ENCODE measurements at places on chromosomes 12 and 14.

- H3K27me3 ChIP-seq: peaks cover 15% of the 10 kb centered on the region
- H3K36me3 ChIP-seq: peaks cover 11% of the 10 kb centered on the region
- H3K4me3 ChIP-seq: no peak overlapping the region
- H3K4me1 ChIP-seq: no peaks in the 10 kb centered on the region
These were observed 971.3 kb upstream of the TMEM132C start for GRCh38 chr12:127295630-127296029.

DNA sequence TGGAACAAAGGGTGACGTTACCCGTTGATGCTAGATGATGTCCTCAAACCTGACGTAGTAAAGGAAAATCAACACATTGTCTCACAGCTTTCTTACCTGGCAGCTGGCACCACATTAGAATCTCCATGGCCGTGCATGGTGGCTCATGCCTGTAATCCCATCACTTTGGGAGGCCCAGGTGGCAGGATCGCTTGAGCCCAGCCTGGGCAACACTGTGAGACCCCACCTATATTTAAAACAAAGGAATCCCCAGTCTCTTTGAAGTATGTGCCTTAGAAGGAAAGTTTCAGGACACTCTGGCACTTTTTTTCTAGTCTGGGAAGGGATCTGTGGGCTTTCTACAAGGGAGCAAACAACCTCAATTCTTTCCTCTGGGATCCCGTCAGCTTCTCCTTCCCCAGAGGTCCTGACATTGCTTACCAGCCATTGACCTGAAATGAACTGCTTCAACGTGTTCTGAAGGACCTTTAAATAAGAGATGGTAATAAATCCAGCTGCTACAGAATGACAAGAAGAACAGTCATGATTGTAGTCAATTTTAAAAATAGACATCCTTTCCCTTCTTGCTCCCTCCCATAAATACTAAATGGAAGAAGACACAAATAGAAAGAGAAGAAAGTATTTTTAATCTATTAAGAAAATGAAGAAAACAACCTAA, 33.7 kb upstream of the TTC7B start:
- peaks cover 25% of the 10 kb centered on the region for H3K4me1 ChIP-seq
- H3K27ac ChIP-seq: peak overlapping the region; percentile 99
- H3K4me3 ChIP-seq: no peak overlapping the region
- DNase-seq: no peak
- peaks cover 5% of the 10 kb centered on the region for H3K36me3 ChIP-seq
- peaks cover 9% of the 10 kb centered on the region for H3K27me3 ChIP-seq

GRCh38 chr12:113098441-113099028, 37.0 kb downstream of the RASAL1 start:
- H3K4me1 ChIP-seq: peaks cover 17% of the 10 kb centered on the region
- DNase-seq: peak; percentile 82
- no peak overlapping the region for H3K4me3 ChIP-seq
- peaks cover 8% of the 10 kb centered on the region for H3K27me3 ChIP-seq

DNA sequence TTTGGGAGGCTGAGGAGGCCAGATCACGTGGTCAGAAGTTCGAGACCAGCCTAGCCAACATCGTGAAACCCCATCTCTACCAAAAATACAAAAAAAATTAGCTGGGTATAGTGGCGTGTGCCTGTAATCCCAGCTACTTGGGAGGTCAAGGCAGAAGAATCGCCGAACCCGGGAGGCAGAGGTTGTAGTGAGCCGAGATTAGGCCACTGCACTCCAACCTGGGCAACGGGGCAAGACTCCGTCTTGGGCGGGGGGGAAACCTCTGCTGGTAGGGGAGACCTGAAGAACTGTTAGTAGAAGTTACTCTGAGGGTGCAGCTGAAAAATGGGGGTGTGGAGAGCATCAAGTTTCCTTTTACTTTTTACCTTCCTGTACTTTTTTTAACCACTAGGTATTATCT, 2.2 kb upstream of the LRP1 start:
- H3K27ac ChIP-seq: no peak overlapping the region
- H3K27me3 ChIP-seq: peaks cover 4% of the 10 kb centered on the region
- no peaks in the 10 kb centered on the region for H3K36me3 ChIP-seq
- no peak overlapping the region for H3K4me3 ChIP-seq

DNA sequence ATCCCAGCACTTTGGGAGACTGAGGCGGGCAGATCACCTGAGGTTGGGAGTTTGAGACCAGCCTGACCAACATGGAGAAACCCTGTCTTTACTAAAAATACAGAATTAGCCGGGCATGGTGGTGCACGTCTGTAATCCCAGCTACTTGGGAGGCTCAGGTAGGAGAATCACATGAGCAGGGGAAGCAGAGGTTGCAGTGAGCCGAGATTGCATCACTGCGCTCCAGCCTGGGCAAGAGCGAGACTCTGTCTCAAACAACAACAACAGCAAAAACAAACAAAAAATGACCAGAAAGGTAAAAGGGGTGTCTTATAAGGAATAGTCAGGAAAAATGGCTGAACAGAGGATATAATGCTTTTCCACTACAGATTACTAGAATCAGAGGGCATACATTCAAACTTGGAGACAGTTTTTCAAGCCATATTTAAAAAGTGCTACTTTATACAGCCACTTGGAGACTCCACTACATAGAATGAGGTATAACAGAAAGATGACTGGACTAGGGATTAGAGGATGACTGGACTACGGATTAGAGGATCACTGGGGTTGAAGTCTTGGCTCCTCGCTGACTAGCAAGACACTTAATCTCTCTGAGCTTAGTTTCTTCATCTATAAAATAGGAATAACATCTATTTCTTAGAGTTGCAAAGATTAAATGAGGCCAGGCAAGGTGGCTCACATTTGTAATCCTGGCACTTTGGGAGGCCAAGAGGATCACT, 4.9 kb upstream of the CS start:
- no peak overlapping the region for H3K27ac ChIP-seq
- peaks cover 12% of the 10 kb centered on the region for H3K36me3 ChIP-seq
- DNase-seq: no peak
- peaks cover 7% of the 10 kb centered on the region for H3K4me1 ChIP-seq
- H3K4me3 ChIP-seq: no peak overlapping the region
- H3K27me3 ChIP-seq: peaks cover 4% of the 10 kb centered on the region

GRCh38 chr12:122354958-122355641, 67.4 kb downstream of the CLIP1 start:
- peaks cover 6% of the 10 kb centered on the region for H3K27me3 ChIP-seq
- H3K27ac ChIP-seq: peak overlapping the region; percentile 30
- peak overlapping the region; percentile 31 for H3K4me3 ChIP-seq
- peaks cover 8% of the 10 kb centered on the region for H3K4me1 ChIP-seq

GRCh38 chr14:33534632-33535031, 416.2 kb downstream of the EGLN3 start:
- H3K27ac ChIP-seq: no peak overlapping the region
- H3K36me3 ChIP-seq: no peaks in the 10 kb centered on the region
- H3K4me3 ChIP-seq: no peak overlapping the region
- no peak for DNase-seq

DNA sequence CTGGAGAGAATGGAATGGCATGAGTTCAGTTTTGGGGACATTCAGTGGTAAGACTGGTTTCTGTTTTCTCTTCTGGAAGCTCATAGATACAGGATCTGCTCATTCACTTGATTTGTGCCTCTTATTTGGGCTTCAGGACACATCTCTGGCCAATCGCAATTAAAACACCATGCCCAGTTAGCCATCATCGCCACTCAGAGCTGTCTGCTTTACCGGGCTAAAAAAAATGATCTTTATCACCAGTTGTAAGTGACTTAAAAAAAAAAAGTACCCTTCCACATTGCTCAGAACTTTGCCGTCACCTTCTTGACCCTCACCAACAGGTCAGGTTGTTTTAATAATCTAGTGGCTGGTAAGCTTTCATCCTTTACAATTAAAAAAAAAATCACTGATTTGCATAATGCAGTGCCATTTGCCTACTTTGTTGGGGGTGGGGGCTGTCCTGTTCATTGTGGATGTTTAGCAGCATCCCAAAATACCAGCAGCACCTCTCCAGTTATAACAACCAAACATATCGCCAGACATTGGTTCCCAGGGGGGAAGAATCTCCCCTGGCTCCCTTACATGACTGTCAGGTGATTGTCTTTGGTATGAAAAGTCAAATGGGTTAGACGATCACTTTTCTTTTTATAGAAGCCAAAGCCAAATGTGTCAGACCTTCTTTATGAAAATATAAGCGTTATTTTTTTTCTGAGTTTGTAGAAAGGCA, 150.1 kb downstream of the PRKCH start:
- DNase-seq: no peak
- no peak overlapping the region for H3K4me3 ChIP-seq
- peaks cover 50% of the 10 kb centered on the region for H3K4me1 ChIP-seq
- H3K27me3 ChIP-seq: peaks cover 7% of the 10 kb centered on the region

DNA sequence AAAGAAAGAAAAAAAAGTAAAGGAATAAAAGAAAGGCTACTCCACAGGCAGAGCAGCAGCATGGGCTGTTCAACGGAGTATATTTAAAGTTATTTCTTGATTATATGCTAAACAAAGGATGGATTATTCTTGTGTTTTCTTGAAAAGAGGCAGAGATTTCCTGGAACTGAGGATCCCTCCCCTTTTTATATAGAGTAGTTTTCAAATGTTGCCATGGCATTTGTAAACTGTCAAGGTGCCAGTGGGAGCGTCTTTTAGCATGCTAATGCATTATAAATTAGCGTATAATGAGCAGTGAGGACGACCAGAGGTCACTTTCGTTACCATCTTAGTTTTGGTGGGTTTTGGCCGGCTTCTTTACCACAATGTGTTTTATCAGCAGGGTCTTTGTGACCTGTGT, 383.0 kb downstream of the PCNX1 start:
- no peaks in the 10 kb centered on the region for H3K36me3 ChIP-seq
- H3K4me1 ChIP-seq: no peaks in the 10 kb centered on the region
- no peak for DNase-seq
- no peak overlapping the region for H3K4me3 ChIP-seq
- peaks cover 2% of the 10 kb centered on the region for H3K27me3 ChIP-seq

- H3K27ac ChIP-seq: no peak overlapping the region
- peaks cover 9% of the 10 kb centered on the region for H3K36me3 ChIP-seq
- no peak overlapping the region for H3K4me3 ChIP-seq
- peaks cover 9% of the 10 kb centered on the region for H3K27me3 ChIP-seq
- H3K4me1 ChIP-seq: no peaks in the 10 kb centered on the region
- no peak for DNase-seq
These were observed 273.9 kb upstream of the RTL1 start for GRCh38 chr14:101177301-101177971.

- H3K4me1 ChIP-seq: peaks cover 7% of the 10 kb centered on the region
- H3K27me3 ChIP-seq: peaks cover 1% of the 10 kb centered on the region
- H3K4me3 ChIP-seq: no peak overlapping the region
- DNase-seq: no peak
These were observed 754 bp upstream of the BCL2L14 start for GRCh38 chr12:12069821-12070548.

GRCh38 chr14:62097072-62097471, 334.9 kb downstream of the SNAPC1 start:
- H3K27ac ChIP-seq: no peak overlapping the region
- H3K4me1 ChIP-seq: no peaks in the 10 kb centered on the region
- H3K4me3 ChIP-seq: no peak overlapping the region
- H3K27me3 ChIP-seq: no peaks in the 10 kb centered on the region
- no peak for DNase-seq

- peaks cover 6% of the 10 kb centered on the region for H3K27me3 ChIP-seq
- peaks cover 29% of the 10 kb centered on the region for H3K4me1 ChIP-seq
These were observed 291.4 kb downstream of the PCNX1 start for GRCh38 chr14:71198687-71199086.

GRCh38 chr14:24232645-24233537, at the start of gene GMPR2:
TSS of gene GMPR2 (plus strand) at chr14:24232929. CDS start at chr14:24233254, 325 bp downstream.
- peaks cover 27% of the 10 kb centered on the region for H3K36me3 ChIP-seq
- DNase-seq: no peak
- H3K4me1 ChIP-seq: peaks cover 18% of the 10 kb centered on the region

DNA sequence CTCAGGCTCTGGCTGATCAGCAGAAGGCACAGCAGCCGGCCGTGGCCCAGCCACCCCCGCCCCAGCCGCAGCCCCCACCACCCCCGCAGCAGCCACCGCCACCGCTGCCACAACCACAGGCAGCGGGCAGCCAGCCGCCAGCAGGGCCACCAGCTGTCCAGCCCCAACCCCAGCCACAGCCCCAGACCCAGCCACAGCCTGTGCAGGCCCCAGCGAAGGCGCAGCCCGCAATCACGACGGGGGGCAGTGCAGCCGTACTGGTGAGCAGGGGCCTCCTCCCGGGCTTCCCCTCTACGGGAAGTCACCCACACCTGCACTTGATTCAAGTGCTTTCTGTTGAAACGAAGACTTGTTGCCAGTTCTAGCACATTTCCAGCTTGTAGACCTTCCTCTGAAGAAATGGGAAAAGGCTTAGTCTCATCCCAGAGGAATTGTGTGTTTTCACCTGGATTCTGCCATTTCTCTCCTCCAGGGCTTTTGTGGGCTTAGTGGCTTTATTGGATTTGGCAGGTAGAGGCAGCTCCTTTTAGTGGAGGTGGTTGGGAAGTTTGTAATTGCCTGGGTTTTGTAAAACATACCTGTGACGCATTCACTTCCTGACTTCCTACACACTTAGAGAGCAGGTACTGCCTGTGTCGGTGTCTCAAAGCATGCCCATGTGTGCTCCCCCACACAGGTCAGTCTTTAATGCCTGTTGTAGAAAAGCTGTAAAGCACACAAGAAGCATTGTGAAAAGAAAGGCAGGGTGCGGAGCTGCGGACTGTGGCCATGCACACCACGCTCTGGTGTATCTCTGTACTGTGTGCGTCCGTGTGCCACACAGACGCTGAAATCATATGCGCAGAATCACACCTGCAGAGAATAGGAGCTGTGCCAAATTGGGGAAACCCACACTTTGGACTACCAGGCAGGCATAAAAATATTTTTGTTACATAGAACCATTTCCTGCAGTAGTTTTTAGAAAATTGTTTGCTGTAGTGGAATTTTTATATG, 90.5 kb downstream of the DDX51 start:
- peak overlapping the region; percentile 77 for H3K4me3 ChIP-seq
- no peak overlapping the region for H3K27ac ChIP-seq
- no peak for DNase-seq
- peaks cover 2% of the 10 kb centered on the region for H3K27me3 ChIP-seq
- H3K4me1 ChIP-seq: peaks cover 3% of the 10 kb centered on the region

- H3K27ac ChIP-seq: no peak overlapping the region
- no peaks in the 10 kb centered on the region for H3K36me3 ChIP-seq
- no peaks in the 10 kb centered on the region for H3K4me1 ChIP-seq
These were observed 71.8 kb upstream of the GZMB start for GRCh38 chr14:24705840-24706239.

- DNase-seq: no peak
- no peaks in the 10 kb centered on the region for H3K27me3 ChIP-seq
- H3K27ac ChIP-seq: no peak overlapping the region
- no peaks in the 10 kb centered on the region for H3K36me3 ChIP-seq
- H3K4me3 ChIP-seq: no peak overlapping the region
- no peaks in the 10 kb centered on the region for H3K4me1 ChIP-seq
These were observed 240.3 kb downstream of the MSRB3 start for GRCh38 chr12:65518771-65519170.

DNA sequence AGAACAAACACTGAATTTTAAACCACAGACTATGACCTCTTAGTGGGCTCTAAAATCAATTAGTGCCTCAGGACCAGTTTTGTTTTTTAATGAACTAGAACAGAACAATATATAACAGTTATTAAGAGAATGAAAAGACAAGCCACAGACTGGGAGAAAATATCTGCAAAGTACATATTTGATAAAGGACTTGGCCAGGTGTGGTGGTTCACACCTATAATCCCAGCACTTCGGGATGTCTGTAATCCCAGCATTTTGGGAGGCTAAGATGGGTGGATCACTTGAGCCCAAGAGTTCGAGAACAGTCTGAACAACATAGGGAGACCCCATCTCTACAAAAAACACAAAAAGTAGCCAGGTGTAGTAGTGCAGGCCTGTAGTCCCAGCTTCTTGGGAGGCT, 36.2 kb downstream of the PPP1R13B start:
- H3K4me1 ChIP-seq: peaks cover 8% of the 10 kb centered on the region
- H3K36me3 ChIP-seq: no peaks in the 10 kb centered on the region
- H3K27me3 ChIP-seq: peaks cover 2% of the 10 kb centered on the region
- DNase-seq: no peak

GRCh38 chr14:76050797-76051392, 65.3 kb downstream of the IFT43 start:
- no peaks in the 10 kb centered on the region for H3K36me3 ChIP-seq
- H3K27ac ChIP-seq: no peak overlapping the region
- H3K4me3 ChIP-seq: no peak overlapping the region
- no peaks in the 10 kb centered on the region for H3K27me3 ChIP-seq
- DNase-seq: peak; percentile 72

Measured in endothelial cell (in vitro differentiated cells).